ENCODE measurements at places on chromosomes 11 and 22.

DNA sequence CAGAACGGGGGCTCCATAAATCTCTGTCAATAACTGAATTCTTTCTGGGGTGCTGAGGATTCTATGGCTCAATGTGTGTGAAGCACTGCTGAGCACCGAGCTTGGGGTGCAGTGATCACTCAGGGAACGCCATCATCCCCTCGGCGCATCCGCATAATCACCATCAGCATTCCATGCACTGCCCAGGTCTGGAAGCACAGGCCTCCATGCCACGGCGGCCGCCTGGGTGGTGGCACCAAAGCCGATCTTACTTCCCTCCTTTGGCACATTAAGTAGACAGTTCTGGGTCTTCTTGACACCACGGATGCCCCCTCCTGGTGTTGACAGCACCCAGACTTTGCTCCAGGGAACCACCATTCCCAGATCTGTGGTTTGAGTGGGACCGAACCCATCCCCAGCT, 15.6 kb downstream of the LTO1 start:
- no peak for DNase-seq

- no peak for DNase-seq
Observed at GRCh38 chr11:70080763-70081162, 2.6 kb downstream of the ANO1 start.

DNA sequence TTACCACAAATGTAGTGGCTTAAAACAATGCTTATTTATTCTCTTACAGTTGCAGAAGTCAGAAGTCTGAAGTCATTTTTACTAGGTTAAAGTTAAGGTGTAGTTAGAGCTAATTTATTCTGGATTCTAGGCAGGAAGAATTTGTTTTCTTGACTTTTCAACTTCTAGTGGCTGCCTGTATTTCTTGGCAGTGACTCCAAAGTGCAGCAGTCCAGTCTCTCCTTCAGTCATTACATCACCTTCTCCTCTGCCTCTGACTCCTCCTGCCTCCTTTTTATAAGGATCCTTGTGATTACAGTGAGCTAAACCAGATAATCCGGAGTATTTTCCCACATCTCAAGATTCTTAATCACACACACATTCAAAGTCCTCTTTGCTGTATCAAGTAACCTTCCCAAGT, 581.4 kb downstream of the KCNA4 start:
- DNase-seq: no peak

- DNase-seq: no peak
Observed at GRCh38 chr11:82776377-82776776, 42.7 kb upstream of the FAM181B start.

GRCh38 chr11:69078508-69078907, 29.8 kb downstream of the TPCN2 start:
- no peak for DNase-seq

DNA sequence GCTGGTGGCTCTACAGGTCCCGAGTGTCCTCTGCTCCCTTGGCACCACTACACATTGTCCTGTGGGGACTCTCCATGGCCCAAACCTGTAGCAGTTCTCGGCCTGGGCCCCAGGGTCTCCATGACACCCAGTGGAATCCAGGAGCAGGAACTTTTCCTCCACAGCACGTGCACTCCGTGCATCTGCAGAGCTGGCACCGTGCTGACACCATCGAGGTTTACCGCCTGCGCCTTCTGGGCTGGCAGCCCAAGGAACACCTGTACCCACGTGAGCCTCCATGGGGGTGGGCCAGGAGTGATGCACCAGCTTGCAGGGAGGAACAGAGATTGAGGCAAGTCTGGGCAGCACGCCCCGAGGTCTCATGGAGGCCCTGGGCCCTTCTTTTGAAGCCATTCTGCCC, 25.2 kb downstream of the TSPAN32 start:
- no peak for DNase-seq

- no peak for DNase-seq
Observed at GRCh38 chr11:44833877-44834452, 107.2 kb downstream of the TSPAN18 start.

GRCh38 chr22:21042978-21043859, 2.5 kb upstream of the LRRC74B start:
- no peak for DNase-seq

- DNase-seq: no peak
Observed at GRCh38 chr11:111469200-111469599, 43.0 kb downstream of the BTG4 start.

- DNase-seq: peak; percentile 62
Observed at GRCh38 chr11:34250732-34251588, 106.8 kb downstream of the ABTB2 start.

- no peak for DNase-seq
Observed at GRCh38 chr11:15215005-15215404, 100.3 kb downstream of the INSC start.

- no peak for DNase-seq
Observed at GRCh38 chr11:57566905-57567514, 462 bp downstream of the UBE2L6 start.

DNA sequence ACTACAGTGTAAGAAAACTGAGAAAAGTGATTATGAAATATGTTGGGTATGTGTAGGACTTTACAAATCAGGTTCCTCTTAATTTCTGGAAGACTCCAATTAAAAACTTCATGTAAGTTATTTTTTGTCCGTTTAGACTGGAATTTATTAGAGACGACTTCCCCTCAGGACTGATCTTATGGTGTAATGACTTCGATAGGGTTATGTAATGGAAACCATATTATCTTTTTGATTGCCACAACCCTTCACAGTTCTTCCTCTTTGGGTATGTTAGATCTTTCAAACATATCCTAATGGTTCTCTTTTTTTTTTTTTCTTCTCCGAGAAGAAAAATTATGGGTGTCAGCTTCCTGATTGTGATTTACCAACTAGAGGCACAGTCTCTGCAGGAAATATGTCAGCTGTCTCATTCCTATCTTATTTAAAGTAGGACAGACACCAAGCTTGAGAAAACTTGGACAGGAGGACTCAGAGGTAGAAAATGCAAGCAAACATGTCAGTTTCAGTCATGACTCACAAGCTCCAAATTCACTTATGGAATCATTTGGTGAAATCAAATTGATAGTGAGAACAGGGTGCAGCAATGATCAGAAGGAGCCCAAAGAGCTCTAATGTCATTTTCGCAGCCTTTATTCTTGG, 11.1 kb upstream of the LDLRAD3 start:
- no peak for DNase-seq

DNA sequence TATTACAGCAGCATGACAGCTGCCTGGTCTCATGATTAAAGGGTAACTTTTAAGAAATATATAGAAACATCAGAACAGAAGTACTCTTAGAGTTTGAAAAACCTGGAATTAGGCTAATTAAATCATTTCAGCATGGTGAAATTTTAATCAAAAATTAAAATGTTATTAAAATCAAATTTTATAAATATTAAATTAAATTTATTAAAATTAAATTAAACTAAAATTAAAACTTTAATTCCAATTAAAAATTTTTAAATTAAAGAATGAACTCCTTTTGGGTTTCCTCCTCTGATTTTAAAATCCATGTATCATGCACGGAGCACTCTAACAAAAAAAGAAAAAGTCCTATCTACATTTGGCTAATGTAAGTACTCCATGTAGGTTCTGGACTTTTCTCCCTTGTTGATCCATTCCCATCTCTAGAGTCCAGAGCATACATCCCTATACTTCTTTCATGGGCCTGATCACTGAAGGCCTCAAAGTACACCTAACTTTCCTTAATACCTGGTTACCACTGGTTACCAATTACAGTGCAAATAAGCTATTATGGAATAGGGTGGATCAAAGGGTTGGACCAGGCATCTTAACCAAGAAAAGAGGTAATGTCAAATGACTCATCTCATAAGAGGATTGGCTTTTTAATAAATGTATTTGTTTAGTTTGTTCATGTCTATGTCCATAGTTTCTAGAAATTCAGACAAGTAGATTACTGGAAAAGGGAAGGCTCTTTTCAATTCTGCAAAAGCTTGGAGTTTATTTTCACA, 48.4 kb upstream of the MUC15 start:
- DNase-seq: no peak

DNA sequence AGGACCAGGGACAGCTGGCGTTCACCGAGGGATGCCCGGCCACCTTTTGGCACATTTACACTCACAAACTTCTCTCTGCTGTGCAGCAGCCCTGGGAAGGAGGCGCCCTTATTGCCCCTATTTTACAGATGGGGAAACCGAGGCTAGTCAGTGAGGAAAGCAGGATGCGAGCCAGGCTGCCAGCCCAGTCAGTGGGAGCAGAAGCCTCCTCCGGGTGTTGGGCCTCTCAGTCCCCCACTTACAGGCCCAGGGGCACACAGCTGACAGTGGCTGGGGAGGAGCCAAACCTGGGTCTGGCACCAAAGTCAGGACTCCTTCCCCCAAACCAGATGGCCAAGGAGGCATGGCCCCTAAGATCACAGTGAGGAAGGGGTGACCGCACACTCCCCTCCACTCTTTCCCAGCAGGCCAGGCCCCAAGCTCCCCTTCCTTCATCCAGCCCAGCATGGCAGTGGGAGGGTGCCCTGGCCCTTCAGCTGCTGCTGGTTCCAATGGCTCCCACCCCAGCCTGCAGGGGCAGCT, 121.4 kb upstream of the ANO1 start:
- no peak for DNase-seq

GRCh38 chr11:112863305-112863704, 97.9 kb upstream of the NCAM1 start:
- no peak for DNase-seq

- DNase-seq: no peak
Observed at GRCh38 chr11:118306556-118306955, 2.0 kb downstream of the CD3E start.

- no peak for DNase-seq
Observed at GRCh38 chr22:47090591-47091245, 328.3 kb downstream of the TBC1D22A start.

DNA sequence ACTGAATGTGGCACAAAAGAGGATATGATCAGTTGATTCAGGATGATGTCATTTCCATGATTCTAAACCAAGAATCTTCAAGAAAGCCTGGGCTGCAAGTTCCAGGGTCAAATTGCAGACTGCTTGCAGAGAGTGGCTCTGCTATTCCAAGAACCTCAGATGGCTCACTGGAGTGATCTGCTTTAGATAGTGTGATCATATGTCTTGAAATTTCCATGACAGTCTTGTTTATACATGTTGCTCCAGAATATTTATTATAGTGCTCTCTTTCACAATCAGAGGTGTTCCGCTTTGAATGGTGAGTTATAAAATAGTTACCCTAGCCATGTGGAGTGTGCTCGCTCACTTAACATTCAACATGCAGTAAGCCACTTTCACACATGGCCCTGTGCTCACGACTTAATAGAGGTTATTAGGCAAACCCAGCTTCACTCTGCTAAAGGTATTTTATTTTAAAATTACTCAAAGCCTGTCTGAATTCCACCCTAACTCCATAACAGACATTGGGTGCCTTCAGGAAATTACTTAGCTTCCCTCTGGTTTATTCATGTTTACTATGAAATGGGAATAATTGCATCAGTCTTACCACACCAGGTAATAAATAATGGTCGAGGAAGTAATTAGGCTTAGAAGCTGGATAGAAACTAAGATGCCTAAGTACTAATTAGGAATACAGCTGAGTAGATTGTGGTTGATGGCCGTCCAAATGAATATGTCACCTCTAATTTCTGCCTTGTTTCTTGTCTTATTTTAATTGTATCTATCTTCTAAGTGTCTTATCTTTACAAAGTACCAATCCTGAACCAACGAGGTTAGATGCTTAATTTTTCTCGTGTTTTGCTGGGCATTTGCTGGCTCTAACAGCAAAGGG, 187.9 kb downstream of the ETS1 start:
- DNase-seq: no peak

DNA sequence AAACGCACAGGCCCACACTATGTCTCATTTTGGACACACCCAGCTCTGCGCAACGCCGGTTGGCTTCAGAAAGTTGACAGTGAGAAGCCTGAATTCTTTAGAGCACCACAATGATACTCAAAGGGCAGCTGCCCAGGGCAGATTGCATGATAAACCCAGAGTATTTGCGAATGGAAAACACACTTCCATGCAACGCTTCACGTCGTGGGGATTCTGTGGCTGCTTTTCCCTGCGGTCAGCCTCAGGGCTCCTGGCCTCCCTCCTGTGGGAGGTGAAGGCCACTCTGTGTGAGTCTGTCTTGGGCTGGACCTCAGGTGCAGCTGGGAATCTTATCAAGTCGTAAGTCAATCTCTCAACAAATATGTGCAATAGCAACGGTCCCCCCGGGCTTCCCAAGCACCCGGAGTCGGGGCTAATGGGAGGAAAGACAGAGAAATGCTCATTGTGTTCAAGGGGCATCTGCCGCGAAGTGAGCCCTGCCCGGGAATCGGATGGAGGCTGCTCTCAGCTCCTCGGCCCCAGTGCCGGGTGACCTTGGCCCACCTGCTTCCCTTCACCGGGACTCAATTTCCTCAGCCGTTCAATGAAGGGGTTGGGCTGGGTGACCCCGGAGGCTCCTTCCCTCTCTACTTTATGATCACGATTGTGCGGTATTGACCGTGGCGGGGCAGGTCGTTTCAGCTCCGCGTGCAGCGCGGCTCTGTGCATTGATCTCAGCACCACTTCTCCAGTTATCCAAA, 623.6 kb downstream of the BRD1 start:
- no peak for DNase-seq

DNA sequence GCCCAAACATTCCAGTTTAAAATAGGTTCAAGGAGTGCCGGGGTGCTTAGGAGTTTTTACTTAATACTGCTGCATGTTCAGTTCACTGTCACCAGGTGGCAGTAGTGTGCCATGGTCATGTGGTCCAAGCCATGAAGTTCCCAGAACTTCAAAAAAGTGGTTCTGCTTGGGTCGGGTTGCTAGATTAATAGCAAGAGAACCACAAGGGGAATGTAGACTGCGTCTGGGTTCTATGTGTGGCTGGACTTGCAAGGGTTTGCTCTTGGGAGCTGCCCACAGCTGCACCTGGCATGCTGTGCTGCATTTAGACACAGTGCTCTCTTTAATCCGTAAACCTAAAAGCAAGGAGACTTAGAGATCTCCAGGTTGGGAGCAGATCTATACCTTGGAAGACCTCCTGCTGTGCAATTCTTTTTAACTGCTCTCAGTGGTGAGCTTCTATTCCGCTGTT, 6.5 kb upstream of the SPON1 start:
- DNase-seq: peak; percentile 12

GRCh38 chr11:70415642-70416395, 17.5 kb downstream of the CTTN start:
- no peak for DNase-seq

DNA sequence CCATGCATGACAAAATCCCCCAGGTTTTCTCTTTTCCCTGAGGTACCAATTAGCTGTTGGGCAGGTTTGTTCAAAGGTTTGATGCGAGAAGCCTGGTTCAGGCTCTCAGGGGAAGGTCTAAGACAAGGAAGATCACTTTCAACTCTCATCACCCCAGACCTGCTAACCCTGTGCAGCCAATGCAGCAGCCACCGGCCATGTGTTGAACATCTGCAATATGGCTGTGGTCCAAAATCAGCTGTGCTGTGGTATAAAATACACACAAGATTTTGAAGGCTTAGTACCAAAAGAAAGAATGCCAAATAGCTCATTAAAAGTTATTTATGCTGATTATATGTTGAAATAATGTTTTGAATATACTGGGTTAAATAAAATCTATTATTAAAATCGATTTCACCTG, 58.5 kb downstream of the SMCO4 start:
- DNase-seq: no peak

- DNase-seq: no peak
Observed at GRCh38 chr11:85182441-85183387, 444.4 kb downstream of the DLG2 start.
